ENCODE measurements at places on chromosomes 11 and 22. TPM values are rescaled to one million over a fixed set of nuclear protein-coding genes. Genes with fewer than 3 reads are reported as not detected.
A peak's percentile ranks its signal among the peaks of the same experiment; 100 is the strongest.

DNA sequence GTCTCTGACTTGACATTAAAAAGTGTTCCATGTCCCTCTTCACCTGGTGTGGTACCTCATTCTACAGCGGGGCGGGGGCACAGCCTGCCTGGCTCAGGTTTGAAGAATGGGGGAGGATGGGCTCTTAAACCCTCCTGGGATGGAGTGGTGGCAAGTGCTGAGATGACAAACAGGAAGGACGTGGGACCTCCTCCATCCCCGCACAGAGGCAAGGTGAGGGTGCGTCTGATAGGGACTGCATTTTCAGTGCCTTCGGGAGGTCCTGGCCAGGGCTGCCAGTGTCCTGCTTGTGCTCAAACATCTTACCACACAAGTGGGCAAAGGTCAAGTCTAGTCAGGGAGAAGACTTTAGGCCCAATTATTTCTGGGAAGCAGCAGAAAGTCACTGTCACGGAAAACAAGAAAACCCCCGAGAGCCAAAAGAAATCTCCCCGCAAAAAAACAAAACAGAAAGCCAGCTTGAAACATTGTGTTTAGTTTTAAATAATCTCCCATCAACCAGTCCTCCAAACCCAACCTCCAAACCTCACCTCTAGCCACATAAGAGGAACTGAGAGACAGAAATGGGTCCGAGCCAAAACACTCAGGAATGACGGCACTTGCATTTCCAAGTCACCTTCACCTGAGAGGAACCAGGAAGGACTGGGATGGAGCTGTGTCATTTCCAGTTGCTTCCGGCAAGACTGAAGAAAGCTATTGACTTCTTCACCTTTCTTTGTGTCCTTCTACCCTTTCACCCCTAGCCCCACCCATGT lies 966.5 kb downstream of the NTM start:
- no peak for DNase-seq

- DNase-seq, result no peak
Observed at GRCh38 chr22:35044607-35045390, 21.2 kb upstream of the ISX start.

The TTC12 gene
- polyA plus RNA-seq, result 8.9 TPM

The CDC42EP2 gene
- 25.6 TPM for polyA plus RNA-seq

The ANGPTL5 gene
- polyA plus RNA-seq, result 4.3 TPM

GRCh38 chr22:17897426-17897825 lies 123.2 kb upstream of the BID start:
- no peak for DNase-seq

DNA sequence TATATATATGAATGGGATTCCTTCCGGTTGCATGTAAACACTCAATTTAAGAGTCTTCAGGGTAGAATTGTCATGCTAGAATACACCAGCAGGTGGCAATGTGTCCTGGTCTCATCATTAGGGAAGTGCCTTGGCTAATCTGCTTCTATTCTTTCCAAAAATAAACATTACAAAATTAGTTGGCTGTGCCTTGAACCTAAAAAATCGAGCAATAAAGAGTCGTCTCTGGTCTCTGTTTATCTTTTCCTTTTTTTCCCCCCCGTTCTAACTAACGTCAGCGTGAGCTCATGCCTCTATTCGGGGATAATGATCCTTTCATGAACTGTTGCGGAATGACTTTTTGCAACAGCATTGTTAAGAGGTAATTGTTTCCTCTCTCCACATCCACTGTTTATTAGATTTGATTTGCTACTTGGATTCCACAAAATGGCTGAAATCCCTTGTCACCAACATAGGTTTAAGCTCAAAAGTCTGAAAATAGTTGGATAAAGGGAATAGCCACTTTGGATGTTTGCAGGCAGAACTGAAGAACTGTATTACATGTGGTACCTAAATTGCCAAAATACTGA lies 1.2 kb upstream of the ARHGEF12 start:
- peak; percentile 87 for DNase-seq

DNA sequence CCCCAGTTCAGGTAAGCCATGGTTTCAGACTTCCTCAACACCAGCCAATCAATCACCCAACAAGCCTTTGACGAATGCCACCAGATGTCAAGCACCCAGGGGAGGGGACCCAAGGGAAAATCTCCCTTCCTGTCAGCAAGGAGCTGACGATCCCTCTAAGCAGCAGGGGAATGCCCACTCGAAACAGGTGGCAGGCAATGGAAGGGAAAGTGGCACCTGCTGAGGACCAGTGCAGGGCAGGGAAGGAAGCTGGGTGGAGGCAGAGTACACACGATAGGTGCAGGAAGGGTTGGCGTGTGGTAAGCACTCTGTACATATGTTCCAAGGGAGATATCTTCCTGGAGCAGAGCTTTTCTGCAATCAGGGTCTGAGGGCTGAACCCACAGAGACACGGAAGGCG lies 11.7 kb upstream of the CREB3L1 start:
- DNase-seq, result no peak

DNA sequence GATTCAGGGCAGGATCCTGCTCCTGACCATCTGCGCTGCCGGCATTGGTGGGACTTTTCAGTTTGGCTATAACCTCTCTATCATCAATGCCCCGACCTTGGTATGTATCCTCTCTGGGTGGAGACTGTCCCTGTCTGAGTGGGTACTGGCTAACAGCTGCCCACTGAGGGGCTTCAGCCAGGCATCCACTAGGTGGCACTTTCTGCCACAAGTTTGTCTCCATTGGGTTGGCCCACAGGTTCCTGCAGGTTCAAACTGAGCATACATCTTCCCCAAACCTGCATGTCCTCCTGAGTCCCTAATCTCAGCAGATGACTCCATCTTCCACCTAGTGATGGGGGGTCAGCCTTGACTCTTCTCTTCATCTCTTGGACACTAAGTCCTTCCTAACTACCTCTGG lies 4.4 kb downstream of the SLC2A11 start:
- DNase-seq, result no peak

The SCN3B gene
- 38.6 TPM for polyA plus RNA-seq

DNA sequence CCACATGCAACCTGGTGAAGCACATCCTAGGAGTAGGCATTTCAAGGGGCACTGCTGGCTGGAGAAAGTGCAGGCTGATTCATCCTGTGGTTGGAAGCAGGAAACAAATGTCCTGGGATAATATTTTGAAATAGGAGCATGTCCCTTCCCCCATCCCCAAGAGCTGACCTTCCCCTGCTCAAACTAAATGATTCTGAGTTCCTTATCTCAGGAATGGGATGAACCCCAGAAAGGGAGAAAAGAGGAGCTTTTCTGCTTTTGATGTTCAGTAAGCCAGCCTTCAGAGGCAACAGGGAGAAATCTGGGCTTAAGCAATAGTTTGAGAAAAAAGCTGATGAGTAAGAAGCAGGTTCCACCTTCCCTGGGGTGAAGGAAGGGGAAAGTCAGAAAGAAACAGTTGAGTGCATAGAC lies 19.5 kb upstream of the SPON1 start:
- no peak for DNase-seq

DNA sequence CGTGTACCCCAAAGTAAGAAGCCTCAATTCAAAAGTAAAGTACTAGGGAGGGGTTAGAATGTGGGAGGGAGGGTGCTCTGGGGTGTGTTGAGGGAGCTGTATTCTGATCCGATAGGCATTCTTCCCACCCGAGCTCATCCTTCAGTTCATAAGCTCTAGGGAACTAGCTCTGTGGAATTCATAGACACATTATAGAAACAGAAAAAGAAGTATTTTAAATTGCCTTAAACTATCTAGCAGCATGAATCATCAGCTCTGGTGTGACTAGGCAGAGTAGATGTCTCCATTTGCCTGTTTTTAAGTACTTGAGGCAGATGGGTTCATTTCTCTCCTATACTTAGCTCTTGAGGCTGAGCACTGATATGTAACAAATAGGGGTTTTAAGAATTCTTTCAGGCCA lies 7.3 kb upstream of the SGSM3 start:
- DNase-seq, result no peak

The TEX54 gene
- polyA plus RNA-seq, result not detected

GRCh38 chr22:37186228-37186996 lies 1.6 kb downstream of the C1QTNF6 start:
- peak; percentile 79 for DNase-seq

The OVCH2 gene
- polyA plus RNA-seq, result 0.20 TPM

- no peak for DNase-seq
Observed at GRCh38 chr11:64592656-64593055, 1.6 kb downstream of the SLC22A12 start.

DNA sequence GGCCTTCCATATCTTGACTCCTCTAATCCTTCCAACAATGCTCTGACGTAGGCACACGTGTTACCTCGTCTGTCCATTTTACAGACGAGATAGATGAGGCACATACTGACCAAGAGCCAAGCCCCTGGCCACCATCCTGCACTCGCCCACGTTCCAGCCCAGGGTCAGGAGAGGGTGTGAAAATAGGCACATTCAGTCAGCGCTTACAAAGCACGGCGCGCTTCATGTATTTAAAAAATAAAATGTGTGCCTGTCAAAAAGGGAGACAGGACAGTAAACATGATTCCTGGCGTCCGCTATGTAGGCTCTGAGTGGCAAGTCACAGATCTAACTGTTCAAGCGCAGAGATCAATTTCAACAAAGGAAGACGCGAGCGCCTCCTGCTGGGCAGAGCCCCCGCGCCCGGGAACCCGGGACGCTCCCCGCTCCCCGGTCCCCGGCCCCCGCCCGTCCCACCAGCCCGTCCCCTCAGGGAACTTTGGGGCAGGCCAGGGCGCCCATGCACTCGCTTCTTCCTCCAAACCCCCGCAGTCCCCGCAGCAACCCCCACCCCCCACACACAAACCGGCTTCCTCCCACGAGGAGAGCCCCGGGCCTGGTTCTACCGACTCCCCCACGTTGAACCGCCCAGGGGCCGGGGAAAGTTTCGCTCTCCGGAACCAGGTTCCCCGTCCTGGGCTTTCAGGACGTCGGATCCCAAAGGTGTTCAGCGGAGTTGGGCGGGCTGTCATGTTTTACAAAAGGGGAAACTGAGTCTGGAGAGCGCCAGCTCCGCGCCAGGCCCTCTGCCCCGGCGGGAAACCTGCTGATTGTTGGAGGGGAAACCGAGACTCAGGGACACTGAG lies 10.4 kb upstream of the C1QTNF6 start:
- DNase-seq, result peak; percentile 92

The MIOX gene
- polyA plus RNA-seq, result not detected

The SMIM35 gene
- polyA plus RNA-seq, result not detected

The UBTFL1 gene
- not detected for polyA plus RNA-seq

The CHST1 gene
- polyA plus RNA-seq, result 15.1 TPM

DNA sequence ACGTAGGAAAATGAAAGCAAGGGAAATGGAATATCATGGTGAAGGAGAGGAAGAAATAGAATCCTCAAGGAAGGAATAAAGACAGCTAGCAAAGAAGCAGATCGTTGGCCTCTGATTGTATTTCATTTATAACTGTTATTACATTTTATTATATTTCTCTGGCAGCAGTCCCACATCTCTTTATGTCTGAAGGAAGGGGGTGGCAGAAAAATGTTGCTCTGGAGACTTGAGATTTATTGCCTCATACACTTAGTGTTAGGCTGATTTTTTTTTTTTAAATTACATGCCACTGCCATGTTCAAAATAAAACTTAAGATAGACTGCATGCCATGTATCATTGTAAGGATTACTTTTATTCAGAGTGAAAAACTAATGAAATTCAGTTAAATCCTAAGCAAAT lies 971.7 kb upstream of the CHORDC1 start:
- DNase-seq, result no peak

DNA sequence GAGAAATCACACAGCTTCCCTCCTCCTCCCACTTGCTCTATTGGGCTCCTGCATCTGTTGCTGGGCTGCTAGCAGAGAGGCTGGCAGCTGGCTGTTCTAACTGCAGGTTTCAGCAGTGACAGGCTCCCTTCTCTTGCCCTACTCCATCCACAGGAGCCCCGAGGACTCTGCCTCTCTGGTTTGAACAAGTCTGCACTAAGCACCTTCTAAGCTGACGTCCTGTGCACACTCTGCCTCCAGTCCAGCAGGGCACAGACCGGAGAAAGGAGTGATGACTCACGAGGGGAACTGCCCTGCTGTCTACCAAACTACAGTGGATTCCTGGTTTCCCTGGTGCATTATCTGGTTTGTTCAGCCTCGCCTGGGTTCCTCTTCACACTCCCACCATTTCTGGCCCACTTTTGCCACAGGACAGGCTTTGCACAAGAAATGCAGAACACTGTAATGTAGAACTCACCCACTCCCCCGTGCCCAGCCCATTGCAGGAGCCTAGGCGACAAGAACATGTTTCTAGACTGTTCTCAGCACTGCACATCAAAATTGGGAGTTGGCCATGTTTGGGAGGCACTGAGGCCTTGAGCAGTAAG lies 26.0 kb downstream of the IL10RA start:
- DNase-seq, result no peak

The SORL1 gene
- polyA plus RNA-seq, result 3.1 TPM

The TMPRSS5 gene
- 0.86 TPM for polyA plus RNA-seq

The KRTAP5-1 gene
- 1.3 TPM for polyA plus RNA-seq

- no peak for DNase-seq
Observed at GRCh38 chr22:40727070-40727963, 48.0 kb downstream of the MCHR1 start.

DNA sequence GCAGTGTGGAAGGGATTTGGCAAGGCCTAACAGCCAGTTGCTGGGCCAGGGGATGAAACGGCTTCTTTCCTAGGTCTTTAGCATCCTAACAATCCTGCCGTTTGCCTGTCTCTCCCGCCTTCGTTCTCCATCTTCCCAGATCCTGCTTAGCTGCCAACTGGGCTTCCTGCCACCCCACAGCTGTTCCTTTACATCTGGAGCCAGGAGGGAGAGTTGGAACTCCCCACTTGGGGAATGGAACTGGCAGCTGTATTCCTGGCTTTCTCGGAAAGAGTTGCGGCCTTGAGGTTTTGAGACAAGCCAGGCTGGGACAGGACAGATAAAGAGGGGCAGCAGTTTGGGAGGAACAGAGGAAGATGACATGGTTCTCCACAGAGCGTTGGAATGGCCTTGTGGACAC lies 59.6 kb downstream of the ST3GAL4 start:
- peak; percentile 89 for DNase-seq

The FIBIN gene
- polyA plus RNA-seq, result 111 TPM

GRCh38 chr11:78838417-78838816 lies 263.8 kb upstream of the NARS2 start:
- no peak for DNase-seq

DNA sequence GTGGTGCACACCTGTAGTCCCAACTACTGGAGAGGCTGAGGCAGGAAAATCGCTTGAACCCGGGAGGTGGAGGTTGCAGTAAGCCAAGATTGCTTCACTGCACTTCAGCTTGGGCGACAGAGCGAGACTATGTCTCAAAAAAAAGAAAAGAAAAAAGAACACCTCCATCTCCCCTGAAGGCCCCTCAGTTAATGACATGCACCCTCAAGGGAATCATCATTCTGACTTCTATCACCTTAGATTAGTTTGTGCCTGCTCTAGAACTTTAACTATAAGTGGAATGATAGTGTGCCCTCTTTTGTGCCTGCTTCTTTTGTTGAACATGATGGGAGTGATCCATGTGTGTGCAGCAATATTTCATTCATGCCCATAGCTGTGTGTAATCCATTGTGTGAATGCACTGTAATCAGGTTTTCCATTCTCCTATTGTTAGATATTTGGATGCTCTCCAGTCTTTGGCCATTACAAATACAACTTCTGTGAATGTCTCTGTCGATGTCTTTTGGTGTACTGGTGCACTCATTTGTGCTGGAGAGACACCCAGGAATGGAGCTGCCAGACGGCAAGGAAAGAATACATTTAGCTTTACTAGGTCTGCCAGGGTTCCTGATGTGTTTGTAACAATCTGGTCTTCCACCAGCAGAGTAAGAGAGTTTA lies 883 bp upstream of the VPREB3 start:
- DNase-seq, result no peak

Data from muscle of back (tissue), 13 donors.